ENCODE measurements at places on chromosomes 13 and 19.

- peak; percentile 47 for DNase-seq
Measured at GRCh38 chr13:30581582-30581981, 36.1 kb upstream of the USPL1 start.

GRCh38 chr13:45331123-45331619 lies 9.8 kb downstream of the TPT1 start:
- no peak for DNase-seq

DNA sequence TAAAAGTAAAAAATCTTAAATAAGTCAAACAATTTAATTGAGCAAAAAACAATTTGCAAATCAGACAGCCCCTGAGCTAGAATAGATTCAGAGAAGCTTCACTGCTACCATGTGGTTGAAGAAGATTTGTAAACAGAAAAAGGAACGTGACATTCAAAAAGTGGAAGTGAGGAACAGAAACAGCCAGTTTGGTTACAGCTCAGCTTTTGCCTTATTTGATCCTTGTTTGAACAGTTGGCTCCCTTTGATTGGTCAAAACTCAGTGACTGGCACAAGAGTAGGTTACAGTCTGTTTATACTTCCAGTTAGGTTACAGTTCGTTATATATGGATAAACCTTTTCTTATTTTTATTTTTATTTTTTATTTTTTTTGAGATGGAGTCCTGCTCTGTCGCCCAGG lies 5.8 kb downstream of the ZNF221 start:
- DNase-seq = no peak

DNA sequence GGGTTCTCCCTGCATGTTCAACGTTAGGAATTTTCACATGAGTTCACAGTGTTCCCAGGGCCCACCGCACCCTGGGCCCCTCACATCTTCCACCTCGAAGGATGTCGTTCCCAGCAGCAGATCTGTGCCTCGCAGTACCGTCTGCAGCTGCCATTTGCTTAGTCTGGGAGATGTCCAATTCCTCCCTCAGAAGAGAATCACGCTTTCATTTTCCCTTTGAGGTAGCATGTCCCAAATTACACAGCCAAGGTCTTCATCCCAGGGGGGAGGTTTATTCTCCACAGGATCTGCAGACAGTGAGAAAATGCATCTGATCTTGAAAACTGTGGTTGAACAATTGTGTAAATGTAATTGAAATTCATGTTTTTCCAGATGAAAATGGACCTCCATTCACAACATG lies 150.2 kb downstream of the DCT start:
- no peak for DNase-seq

- DNase-seq = no peak
Measured at GRCh38 chr13:110416131-110417025, 109.3 kb downstream of the COL4A2 start.

- DNase-seq = no peak
Measured at GRCh38 chr13:26656919-26657318, 99.4 kb downstream of the WASF3 start.

- no peak for DNase-seq
Measured at GRCh38 chr13:99378985-99379733, 72.0 kb upstream of the GPR183 start.

GRCh38 chr19:51529301-51529700 lies 2.2 kb downstream of the SIGLEC6 start:
- no peak for DNase-seq

DNA sequence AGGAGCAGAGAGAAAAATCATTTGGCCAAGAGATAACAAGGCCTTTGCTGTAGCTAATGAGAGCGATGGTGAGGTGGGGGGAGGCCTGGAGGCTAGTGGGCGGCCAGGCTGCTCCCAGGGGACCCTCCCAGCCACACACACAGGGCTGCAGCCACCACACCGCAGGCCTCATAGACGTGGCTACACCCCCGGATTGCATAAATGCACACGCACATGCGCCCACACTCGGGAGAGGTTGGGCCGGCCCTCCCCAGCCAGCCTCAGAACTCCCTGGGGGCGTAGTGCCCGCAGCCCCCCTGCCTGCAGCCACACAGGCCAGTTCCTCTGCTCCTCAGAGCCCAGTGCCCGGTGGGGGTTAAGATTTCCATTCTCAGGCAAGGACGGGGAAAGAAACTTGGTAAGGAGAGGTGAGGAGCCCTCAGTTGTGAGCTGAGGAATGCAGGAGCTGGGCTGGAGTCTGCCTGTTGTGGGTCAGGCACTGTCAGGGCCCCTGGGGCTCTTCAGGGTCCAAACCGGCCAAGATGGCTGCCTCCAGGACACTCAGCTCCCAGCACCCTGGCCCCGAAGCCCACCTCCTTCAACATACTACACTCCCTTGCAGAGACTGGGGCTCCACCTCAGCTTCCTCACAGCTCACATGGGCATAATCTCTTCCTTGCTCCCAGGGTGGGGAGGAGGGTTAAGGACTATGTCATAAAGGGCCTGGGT lies 8.0 kb downstream of the PTH2 start:
- DNase-seq = no peak

DNA sequence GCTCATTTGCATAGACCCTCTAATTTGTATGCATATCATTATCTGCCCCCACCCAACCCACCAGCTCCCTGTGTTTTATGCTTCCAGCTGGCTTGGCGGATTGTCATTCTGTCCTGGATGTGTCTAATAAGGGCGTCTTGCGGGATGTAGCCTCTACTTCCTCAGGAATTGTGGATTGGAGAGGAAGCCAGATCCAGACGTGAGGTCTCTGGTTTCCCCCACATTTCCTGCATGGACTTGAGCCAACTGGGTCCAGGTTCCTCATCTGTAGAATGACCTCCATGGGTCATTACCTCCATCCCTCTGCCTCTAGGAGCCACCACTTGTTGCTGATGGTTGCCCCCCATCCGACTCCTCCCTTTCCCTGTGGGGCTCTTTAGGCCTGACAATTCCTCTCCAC lies 7.3 kb downstream of the TNFSF14 start:
- DNase-seq = no peak

- peak; percentile 50 for DNase-seq
Measured at GRCh38 chr13:106561551-106562170, 6.3 kb downstream of the ARGLU1 start.

- no peak for DNase-seq
Measured at GRCh38 chr19:39410017-39410830, 2.2 kb upstream of the PLEKHG2 start.

- DNase-seq = no peak
Measured at GRCh38 chr13:23678795-23679194, 108.6 kb downstream of the TNFRSF19 start.

DNA sequence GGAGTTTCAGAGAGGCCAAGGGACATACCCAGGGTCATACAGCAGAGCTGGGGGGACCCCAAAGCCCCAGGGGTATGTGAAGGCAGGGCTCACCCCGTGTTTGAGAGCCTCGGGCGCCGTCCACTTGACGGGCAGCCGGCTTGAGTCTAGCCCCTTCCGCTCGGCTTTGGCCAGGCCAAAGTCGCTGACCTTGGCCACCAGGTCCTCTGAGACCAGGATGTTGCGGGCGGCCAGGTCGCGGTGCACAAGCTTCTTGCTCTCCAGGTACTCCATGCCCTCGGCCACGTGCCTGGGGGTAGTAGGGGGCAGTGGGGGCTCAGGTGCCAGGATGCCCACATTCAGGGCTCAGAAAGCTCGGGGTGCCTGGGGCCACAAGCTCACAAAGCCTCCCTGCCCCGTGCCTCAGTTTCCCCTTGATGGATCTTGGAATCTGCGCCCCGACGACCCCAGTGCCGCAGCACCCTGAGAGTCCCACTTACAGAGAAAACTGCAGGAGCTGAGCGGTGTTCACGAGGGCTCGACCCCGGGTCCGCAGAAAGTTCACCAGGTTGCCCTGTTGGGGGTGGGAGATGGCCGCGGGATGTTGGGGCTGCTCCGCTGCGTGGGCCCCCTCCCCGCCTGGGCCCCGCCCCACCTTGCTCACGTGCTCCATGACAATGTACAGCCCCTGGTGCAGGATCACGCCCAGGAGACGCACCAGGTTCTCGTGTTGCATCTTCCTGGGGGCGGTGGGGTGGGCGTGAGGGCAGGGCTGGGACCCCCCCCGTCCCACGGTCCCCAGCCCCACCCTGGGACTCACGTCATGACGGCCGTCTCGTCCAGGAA lies 7.1 kb downstream of the MATK start:
- DNase-seq = no peak

GRCh38 chr13:100597253-100597652 lies 8.7 kb upstream of the GGACT start:
- DNase-seq = no peak

GRCh38 chr13:39895254-39895653 lies 239.8 kb downstream of the COG6 start:
- no peak for DNase-seq

DNA sequence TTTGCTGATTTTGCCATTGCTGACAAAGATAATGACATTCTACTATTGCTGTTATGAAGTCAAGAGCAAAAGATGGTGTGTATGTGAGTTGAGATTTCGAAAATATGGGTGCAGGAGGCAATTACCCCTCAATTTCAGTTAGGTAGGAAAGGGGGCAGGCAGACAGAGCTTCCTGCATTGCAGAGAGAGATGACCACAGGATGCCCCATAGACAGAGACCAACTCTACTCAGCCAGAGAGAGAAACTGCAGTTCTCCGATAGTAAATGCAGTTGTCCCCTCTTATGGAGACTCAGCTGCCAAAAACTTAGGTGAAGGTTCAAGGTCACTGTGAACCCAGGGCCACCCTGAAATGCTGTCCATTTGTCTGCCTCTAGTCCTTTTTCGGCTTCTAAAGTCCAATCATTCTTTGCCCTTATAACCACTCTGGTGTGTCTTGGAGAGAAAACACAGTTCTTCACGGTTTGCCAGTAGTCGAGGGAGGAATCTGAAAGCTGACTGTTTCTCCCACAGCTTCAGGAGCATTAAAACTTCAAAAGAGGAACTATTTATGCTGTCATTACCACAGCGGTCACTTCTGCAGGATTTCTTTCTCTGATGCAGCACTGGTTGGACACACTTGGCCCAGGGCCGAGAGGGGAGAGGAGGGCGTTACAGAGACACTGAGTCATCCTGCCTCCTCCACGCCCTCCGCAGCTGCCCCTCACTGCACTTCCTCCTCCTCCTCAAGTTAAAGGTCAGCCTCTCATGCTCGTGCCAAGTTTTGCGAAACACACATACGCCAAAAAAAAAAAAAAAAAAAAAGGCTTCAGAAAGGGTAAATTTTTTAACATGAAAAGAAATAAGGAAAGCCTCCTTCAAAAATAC lies 264.3 kb downstream of the FOXO1 start:
- peak; percentile 48 for DNase-seq

GRCh38 chr13:93987458-93987857 lies 492.0 kb downstream of the DCT start:
- DNase-seq = no peak

- DNase-seq = peak; percentile 78
Measured at GRCh38 chr19:41753936-41754529, 1.3 kb upstream of the CEACAM6 start.

DNA sequence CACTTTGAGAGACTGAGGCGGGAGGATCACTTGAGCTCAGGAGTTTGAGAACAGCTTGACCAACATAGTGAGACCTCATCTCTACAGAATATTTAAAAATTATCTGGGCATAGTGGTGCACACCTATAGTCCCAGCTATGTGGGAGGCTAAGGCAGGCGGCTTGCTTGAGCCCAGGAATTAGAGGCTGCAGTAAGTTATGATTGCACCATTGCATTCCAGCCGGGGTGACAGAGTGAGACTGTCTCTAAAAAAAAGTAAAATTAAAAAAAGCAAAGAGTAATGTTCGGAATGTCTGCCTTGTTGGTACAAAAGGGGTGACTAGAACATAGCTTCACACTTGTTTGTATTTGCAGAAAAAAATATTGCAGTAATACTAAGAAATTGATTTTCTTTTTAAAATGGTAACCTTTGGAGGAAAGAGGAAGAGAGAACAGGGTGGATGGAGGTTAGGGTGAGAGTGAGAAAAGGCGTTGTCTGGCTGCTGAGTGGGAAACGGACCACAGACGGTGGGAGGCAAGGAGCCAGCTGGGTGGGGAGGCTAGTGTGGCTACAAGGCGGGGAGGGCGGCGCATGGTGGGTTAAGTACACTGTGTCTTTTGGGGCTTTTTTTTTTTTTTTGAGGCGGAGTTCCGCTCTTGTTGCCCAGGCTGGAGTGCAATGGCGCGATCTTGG lies 10.2 kb downstream of the PPP1R14A start:
- no peak for DNase-seq

Data from CD4-positive, alpha-beta T cell treated with Interleukin-17A for 1 hour (primary cell).